Kidney epithelial cell (primary cell): ENCODE measurements at places on chromosomes 3 and 15. TPM values are rescaled to one million over a fixed set of nuclear protein-coding genes. Genes with fewer than 3 reads are reported as not detected.

EFCC1 gene
- total RNA-seq: 0.14 TPM in 1 of 2 replicates, not detected in the other

- DNase-seq: no peak
Measured at GRCh38 chr15:77869021-77869895, 208.3 kb downstream of the TBC1D2B start.

DNA sequence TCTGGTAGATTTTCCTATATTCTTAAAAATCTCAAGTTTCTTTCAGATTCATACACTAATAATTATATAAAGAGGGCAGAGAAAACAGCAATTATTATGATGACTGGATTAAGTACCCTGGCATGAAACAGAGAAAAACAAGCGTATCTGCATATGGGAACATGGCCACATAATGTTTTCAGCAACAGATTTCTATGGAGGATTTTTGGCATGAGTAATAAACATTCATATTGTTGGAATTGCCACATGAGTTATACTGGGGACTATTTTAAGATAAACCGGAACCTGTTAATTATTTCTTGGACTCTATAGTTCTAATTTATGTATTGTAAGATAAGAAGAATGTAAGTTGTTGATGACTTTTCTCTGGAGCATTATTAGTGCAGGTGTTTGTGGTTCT is 112.7 kb downstream of the OXSM start:
- DNase-seq: no peak

CPLX3 gene
- not detected in 2 replicates for total RNA-seq

GRCh38 chr3:150414258-150414657 is 6.2 kb downstream of the TSC22D2 start:
- DNase-seq: no peak

DNA sequence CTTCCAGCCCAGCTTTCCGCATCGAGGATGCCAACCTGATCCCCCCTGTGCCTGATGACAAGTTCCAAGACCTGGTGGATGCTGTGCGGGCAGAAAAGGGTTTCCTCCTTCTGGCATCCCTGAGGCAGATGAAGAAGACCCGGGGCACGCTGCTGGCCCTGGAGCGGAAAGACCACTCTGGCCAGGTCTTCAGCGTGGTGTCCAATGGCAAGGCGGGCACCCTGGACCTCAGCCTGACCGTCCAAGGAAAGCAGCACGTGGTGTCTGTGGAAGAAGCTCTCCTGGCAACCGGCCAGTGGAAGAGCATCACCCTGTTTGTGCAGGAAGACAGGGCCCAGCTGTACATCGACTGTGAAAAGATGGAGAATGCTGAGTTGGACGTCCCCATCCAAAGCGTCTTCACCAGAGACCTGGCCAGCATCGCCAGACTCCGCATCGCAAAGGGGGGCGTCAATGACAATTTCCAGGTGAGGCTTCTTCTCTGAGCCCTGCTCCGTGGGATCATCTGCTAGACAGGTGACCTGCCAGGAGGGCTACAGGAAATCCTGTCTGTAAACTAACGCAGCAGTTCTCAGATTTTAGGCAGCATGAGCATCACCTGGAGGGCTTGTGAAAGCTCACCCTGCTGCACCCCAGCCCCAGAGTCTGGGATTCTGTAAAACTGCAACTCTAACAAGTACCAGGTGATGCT is 1.6 kb downstream of the THBS1 start:
- no peak for DNase-seq

GRCh38 chr3:128187495-128187894 is 34.2 kb downstream of the EEFSEC start:
- no peak for DNase-seq

PLA2G4F gene
- 0.84 and 5.2 TPM in 2 replicates for total RNA-seq

DNA sequence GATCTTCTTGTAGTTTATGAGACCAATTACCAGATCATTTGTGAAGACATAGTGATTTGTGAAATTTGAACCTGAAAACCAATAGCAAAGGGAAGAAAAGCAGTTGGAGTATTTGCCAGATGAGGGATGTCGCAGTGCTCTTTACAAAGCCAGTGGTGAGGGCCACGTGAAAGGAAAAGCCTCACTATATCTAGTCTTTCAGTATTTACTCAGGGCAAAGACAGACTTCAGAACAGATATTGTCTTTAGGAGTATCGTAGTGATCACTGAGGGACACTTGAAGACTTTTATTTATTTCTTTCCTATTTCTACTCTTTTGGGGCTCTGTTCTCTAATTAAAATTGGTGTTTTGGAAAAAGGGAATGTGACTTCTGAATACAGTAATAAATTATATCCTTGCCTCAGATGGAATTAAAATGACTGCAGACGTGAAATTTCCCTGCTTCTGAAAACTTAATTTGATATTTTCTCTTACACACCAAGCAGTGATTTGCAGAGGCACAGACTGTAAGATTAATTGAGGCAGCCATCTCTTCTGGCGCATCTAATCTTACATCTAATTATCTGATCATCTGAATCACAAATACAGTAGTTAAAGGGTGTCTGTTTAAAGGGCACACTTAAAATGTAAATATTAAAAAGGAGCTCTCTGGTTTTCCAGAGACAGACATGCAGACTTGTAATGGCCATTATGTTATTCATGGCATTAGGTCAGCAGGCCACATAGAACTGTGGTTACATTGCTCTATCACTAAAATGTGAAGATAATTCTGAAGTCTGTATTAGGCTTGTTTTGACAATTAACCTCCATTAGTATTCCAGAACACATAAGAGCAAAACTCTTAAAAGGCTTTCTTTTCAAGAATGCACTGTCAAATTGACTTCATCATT is 193.0 kb upstream of the GOLIM4 start:
- no peak for DNase-seq

- no peak for DNase-seq
Measured at GRCh38 chr3:101172516-101172915, 147.9 kb downstream of the IMPG2 start.

GRCh38 chr15:53807501-53807900 is 48.0 kb upstream of the WDR72 start:
- DNase-seq: no peak

DNA sequence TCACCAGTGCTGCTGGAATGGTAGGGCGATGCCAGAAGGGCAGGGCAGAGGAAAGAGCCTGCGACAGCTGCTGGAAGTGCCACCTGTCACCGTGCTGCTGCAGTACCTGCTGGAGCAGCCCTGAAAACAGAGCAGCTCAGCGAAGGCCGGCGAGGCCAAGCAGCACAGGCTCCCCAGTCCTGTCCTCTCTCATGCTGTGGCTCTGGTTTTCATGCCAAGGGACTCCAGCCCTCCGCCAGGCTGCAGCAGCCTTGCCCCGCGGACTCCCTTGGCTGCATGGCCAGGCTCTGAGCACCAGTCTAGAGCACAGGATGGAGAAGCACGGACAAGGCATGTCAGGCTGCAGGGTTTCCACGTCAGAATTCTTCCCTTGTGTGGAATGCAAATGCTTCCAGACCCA is 43.9 kb downstream of the ADCY5 start:
- DNase-seq: no peak

GRCh38 chr3:71045917-71046282 is 537.6 kb downstream of the FOXP1 start:
- no peak for DNase-seq

- DNase-seq: no peak
Measured at GRCh38 chr15:33040496-33040895, 154.0 kb downstream of the FMN1 start.

CCDC39 gene
- 0.07 and 0.13 TPM in 2 replicates for total RNA-seq

SLC2A2 gene
- not detected in 2 replicates for total RNA-seq

DNA sequence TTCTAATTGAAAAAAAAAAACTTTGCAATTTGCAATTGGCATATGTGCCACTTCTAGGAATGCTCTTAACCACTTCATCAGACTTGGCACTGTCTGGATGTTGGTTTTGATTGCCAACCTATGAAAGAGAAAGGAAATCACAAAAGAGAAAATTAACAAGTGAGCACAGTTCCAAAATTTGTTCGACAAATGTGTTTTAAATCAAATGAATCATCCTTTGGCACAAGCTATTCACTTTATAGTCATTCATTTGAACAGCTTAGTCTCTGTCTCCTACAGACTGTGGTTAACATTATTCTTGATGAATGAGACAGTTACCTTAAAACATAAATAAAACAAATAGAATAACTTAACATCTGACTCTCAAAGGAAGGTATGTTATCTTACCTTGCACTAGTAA is 265.0 kb downstream of the EPHA3 start:
- DNase-seq: no peak

GOLGA8J gene
- not detected in 2 replicates for total RNA-seq

DNA sequence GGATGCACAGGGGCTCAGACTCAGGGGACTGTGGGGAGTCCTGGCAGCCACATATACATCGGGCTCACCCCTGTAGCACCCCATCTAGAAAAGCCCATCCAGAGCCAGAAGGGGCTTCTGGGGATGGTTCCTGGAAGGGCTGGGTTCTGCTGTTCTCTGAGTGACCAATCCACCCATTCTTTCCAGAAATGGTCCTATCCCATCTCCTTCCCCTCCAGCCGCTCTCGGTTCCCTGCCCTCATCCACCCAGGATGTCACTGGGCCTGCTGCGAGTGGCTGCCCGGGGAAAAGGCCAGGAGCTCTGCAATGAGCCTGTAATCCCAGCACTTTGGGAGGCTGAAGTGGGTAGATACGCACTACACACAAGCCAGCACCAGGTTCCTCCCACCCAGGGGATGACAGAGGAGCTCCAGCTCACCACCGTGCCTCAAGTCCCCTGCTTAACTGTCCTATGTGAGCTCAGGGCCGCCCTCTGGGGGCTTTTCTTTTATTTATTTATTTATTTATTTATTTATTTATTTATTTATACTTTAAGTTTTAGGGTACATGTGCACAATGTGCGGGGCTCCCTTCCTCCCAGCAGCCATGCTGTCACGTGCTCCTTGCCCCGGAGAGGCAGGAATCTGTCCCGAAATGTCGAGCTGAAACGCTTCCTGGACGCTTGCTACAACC is 13.6 kb upstream of the CSK start:
- no peak for DNase-seq

- DNase-seq: peak; percentile 21
Measured at GRCh38 chr3:149702691-149703441, 45.0 kb upstream of the WWTR1 start.

DNA sequence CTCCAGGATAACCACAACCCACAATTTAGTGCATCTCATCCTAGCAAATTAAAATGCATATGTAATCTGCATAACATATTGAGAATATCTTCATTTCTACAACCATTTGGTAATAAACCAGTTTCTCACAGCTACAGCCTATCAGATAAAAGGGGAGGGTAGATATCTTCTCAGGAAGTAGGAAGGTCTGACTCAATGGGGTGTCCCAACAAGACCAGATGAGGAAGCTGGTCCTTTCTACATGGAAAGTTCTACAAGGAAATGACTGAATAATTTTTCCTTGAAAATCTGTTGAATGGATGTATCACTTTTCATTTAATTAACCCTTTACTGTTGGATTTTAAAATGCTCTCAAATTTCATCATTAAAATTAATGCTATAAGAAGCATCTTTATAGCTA is 17.4 kb upstream of the TMPRSS7 start:
- no peak for DNase-seq

- no peak for DNase-seq
Measured at GRCh38 chr3:123383091-123384053, 65.5 kb downstream of the ADCY5 start.

DNA sequence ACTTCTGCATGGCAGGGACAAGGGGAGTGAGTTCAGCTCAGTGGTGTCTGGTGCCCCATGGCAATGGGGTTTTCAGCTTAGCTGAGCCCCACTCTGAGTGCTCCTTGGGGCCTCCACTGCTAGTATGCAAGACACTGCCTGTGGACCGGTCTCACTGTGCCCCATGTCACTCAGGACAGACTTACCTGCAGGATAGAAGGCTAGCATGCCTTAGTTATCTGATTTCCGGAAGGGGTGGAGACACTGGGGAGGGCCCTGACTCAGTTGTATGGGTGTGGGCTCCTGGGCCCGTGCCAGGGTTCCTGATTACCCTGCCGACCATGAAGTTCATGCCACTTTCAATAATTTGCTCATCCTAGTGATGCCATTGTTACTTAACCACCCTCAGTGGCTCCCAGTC is 4.3 kb upstream of the SLC6A20 start:
- DNase-seq: no peak

SHF gene
- 0.89 and 1.6 TPM in 2 replicates for total RNA-seq

- no peak for DNase-seq
Measured at GRCh38 chr15:94704946-94705345, 473.6 kb downstream of the MCTP2 start.

- no peak for DNase-seq
Measured at GRCh38 chr3:105912891-105913290, 44.1 kb upstream of the CBLB start.

TMEM212 gene
- not detected in 2 replicates for total RNA-seq

GRCh38 chr3:193928354-193929209 is 207.4 kb upstream of the HES1 start:
- DNase-seq: no peak

DNA sequence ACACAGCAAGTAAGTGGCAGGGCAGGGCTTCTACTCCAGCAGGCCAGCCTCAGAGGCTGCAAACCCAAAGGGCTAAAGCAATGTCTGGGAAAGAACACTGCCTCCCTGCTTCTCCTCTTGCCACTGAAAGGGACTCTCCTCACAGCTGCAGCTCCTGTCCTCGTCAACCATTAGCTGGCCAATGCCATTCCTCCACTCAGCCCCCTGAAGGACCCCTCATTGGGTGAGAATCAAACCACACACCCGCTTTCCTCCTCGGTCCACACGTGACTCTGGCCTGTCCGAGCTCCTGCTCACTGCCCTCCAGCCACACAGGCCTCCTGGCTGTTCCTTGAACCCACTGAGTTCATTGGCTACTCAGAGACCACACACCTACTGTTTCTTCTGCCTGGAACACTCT is 253.7 kb upstream of the TLE3 start:
- DNase-seq: no peak

- DNase-seq: no peak
Measured at GRCh38 chr15:89192136-89192535, 29.2 kb downstream of the RLBP1 start.

- DNase-seq: no peak
Measured at GRCh38 chr3:59790241-59790640, 740.4 kb upstream of the CFAP20DC start.

DNA sequence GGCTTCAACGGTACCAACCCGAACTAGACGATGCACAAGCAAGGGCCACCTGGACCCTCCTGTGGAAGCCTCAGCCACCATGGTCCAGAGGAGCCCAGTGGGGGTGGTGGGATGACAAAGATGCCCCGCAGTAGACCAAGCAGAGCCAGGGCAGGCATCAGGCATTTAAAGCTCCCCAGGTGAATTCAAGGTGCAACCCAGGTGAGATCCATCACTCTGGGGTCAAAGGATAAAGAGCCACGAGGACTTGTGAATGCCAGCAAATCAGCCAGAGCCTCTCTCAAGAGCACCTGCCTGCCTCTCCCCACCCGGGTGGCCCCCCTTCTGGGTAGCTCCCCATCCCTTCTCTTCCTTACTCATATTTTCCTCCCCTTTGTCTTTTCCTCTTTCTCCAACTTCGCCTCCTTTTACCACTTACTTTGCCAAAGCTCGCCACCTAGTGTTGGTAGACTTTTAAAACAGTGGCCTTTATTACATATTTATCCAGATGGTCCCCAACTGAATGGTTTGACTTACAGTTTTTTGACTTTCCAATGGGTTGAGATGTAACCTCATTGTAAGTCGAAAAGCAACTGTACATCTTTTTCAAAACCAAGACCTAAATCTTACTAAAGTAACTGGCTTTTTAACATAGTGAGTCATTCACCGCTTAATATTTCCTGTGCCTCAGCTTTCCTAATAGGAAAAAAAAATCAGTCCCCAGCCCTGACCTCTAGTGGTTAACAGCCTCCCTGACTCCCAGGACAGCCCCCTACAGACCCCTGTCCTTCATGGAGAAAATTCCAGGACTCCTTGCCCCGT is 18.8 kb downstream of the PLA2G4F start:
- peak; percentile 12 for DNase-seq
